HFFc6 (cell line): ENCODE measurements at places on chromosomes 16 and 17. TPM values are rescaled to one million over a fixed set of nuclear protein-coding genes. Genes with fewer than 3 reads are reported as not detected.

DNA sequence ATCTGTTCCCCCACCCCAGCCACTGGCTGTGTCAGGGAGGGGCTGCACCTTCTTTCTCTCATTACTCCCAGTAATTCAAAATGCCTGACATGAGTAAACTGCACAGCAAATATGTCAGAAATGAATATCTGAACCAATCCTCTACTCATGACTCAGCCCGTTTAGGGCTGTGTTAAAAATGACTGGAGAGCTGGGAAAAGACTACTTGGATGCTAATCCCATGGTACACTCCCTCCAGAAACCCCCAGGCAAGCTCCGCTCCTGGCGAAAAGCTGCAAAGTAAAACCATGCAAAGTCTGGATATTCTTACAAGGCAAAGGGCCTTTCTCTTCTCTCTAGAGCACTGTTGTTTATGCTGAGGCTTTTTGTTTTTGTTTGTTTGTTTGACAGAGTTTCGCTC, 448.1 kb upstream of the DYNLRB2 start:
- H3K4me1 ChIP-seq: no peaks in the 10 kb centered on the region
- no peak overlapping the region for H3K4me3 ChIP-seq
- H3K36me3 ChIP-seq: no peaks in the 10 kb centered on the region
- no peak overlapping the region for H3K27ac ChIP-seq
- peak; percentile 28 for DNase-seq
- peaks cover 4% of the 10 kb centered on the region for H3K27me3 ChIP-seq

Gene SDR42E2
- not detected in 3 replicates for total RNA-seq

Gene MARF1
- 30.5 to 38.1 TPM (median 37.9 TPM) in 3 replicates for total RNA-seq

- no peak for DNase-seq
- no peaks in the 10 kb centered on the region for H3K36me3 ChIP-seq
- no peaks in the 10 kb centered on the region for H3K4me1 ChIP-seq
- no peak overlapping the region for H3K4me3 ChIP-seq
- no peak overlapping the region for H3K27ac ChIP-seq
Measured at GRCh38 chr16:55264949-55265348, 59.1 kb upstream of the IRX6 start.

Gene CLEC19A
- total RNA-seq: not detected in 2 replicates

GRCh38 chr16:54444851-54445458, 158.4 kb upstream of the IRX3 start:
- H3K4me1 ChIP-seq: peaks cover 33% of the 10 kb centered on the region
- H3K27ac ChIP-seq: no peak overlapping the region
- no peak overlapping the region for H3K4me3 ChIP-seq
- no peaks in the 10 kb centered on the region for H3K36me3 ChIP-seq
- H3K27me3 ChIP-seq: peaks cover 14% of the 10 kb centered on the region; the same call in 1 of the 2 replicates

- peak overlapping the region; percentile 66 for H3K4me3 ChIP-seq
- DNase-seq: peak; percentile 36
- peak overlapping the region; percentile 88 for H3K27ac ChIP-seq
- peaks cover 76% of the 10 kb centered on the region for H3K4me1 ChIP-seq
Measured at GRCh38 chr17:77471984-77472461, 331.3 kb downstream of the SEC14L1 start.

Gene KIFC3
- total RNA-seq: 48.9 to 75.6 TPM (median 59.7 TPM) in 3 replicates

DNA sequence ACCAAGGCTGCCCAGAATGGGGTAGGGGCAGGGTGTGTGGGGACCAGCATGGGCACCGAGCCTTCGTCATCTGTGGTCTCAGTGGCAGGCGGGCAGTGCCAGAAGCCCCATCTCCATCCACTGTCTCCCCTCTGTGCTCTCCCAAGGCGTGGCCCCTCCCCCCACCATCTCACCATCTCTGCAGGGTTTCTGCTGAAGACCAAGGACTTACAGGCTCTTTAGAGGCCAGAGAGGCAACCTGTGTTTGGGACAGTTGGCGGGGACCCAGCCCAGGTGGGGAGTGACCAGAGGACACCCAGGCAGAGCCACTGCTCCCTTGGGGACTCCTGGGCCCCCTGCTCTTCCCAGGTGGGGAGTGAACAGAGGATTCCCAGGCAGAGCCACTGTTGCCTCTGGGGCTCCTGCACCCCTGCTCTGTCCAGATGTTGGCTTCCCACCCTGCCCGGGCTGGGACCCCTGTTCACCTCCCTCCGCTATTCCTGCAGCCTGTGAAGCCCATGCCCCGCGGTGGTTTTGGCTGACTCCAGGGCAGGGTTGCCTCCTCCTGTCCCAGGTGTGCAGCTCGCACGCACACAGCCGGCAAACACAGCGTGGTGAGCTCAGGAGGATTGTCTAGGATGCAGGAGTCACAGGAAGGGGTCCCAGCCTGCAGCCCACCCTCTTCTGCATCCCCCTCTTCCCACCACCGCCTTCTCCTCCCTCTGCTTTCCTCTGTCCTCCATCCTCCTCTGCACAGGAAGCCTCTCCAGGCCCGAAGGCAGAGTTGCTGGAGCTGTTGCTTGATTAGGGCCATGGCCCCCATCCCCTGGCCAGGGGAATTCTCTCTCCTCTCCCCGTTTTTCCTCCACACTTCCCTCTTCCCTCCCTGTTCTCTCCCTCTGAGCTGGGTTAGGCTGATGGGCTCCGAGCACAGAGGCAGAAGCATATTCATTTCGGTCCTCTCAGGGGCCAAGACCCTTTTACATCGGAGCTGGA, 45.0 kb downstream of the SLC7A5 start:
- DNase-seq: no peak
- no peaks in the 10 kb centered on the region for H3K4me1 ChIP-seq
- peaks cover 27% of the 10 kb centered on the region for H3K27me3 ChIP-seq
- no peak overlapping the region for H3K27ac ChIP-seq

DNA sequence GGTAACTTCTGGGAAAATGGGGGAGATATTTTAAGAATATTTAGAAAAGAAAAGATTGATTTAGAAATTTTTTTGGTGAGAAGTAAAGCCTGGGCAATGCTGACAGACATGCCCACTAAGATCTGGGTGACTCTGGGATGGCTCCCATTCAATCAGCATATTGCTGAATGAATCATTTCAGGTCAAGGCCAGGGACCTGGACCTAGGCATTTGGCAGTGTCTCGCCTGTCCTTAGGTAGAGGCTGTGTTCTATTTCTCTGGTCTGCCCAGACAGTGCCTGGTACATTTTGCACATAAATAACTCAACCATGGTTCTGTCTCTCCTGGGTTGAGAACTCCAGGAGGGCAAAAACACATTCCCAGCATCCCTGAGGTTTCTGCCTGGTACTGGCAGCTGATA, 39.9 kb downstream of the SMPD3 start:
- H3K4me1 ChIP-seq: peaks cover 37% of the 10 kb centered on the region
- peaks cover 4% of the 10 kb centered on the region for H3K27me3 ChIP-seq
- no peaks in the 10 kb centered on the region for H3K36me3 ChIP-seq

Gene TVP23A
- not detected in 3 replicates for total RNA-seq
